ENCODE measurements at places on chromosomes 11 and 22.

DNA sequence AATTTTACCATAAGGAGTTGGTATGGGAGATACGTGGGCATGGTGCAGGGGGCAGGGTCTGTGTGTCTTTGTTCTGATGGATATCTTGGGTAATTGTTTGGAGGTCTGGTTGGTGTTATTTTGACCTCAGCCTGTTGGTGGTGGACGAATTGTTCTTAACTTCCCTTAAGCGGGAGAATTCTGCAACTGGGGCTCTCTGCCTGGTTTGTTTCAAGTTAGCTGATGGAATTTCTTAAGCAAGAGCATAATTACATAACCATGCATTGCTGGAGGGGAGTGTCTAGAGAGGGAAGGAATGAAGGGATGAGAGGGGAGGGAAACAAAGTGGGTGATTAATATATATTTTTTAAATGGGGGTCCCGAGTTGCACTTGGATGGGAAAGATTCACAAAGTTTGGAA lies 908.5 kb upstream of the RAG2 start:
- DNase-seq = peak; percentile 61

GRCh38 chr11:36014898-36015665 lies 71.2 kb downstream of the LDLRAD3 start:
- no peak for DNase-seq

DNA sequence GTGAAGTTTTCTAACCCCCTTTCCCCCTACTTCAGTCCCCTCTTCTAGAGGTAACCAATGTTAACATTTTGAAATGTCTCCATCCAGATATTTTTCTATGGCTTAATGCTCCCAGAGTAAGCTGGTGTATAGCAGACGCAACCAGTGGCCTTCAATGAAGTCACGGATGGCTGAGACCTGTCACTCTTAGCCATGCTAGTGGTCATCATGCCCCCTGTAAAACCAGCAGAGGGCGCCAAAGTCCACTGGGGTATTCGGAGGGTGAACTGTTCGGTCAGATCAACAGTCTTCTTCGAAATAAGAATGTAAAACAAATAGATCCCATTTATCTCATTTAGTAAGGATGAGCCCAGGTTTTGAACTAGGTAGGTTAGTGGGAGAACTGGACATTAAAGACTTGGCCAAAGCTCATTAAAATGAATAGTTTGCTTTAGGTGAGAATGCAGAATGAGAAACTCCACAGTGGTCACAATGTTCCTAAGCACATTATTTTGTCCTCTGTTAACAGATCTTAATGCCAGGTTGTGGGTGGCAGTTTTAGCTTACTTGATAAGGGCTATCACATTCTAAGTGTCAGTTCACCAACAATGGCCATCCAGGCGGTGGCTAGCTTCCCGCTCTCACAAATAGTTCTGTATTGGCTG lies 8.6 kb upstream of the MMP8 start:
- peak; percentile 62 for DNase-seq

DNA sequence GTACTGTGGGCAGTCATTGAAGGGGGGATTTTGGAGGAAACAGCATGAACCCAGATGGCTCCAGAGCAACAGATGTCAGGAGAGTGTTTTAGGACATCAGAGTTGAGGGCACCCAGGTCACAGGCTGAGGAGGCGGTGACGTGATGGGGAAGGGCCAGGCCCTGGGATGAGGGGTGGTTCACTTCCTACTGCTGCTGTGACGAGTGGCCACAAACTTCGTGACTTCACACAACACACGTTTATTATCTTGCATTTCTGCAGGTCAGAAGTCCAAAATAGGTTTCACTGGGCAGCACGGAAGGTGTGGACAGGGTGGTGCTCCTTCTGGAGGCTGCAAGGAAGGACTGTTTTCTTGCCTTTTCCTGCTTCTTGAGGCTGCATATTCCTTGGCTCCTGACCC lies 77.7 kb upstream of the RAB1B start:
- DNase-seq = no peak

DNA sequence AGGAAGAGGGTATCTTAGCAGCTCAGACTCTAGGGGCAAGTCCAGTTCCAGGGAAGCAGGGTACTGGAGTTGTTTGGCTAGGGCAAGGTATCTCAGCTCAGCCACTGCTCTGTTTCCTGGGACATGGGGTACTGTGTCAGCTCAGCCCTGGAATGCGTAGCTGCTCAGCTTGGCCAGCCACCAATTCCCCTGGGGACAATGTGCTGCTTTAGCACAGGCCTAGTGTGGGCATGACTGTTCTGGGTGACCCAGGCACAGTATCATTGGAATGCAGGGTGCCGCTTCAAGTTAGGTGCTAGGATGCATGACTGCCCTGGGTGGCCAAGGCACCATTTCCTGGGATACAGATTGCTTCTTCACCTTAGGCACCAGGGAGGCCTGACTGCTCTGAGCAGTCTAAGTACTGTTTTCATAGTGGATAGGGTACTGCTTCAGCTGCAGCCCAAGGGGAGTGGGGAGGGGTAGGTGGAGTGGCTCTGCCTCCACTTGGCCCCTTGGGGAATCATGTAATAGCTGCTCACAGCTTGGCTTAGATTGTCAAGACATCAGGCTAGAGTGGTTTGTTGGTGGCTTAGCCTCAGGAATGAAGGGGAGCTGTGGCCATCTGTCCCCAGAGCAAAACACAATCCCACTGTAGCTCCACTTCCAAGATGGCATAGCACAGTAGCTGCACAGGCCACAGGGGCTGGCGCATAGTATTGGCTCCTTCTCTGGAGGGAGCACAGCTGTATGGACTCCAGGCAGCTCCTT lies 36.0 kb downstream of the MADD start:
- DNase-seq = no peak

GRCh38 chr11:40139066-40139465 lies 1320.4 kb downstream of the LRRC4C start:
- DNase-seq = no peak

DNA sequence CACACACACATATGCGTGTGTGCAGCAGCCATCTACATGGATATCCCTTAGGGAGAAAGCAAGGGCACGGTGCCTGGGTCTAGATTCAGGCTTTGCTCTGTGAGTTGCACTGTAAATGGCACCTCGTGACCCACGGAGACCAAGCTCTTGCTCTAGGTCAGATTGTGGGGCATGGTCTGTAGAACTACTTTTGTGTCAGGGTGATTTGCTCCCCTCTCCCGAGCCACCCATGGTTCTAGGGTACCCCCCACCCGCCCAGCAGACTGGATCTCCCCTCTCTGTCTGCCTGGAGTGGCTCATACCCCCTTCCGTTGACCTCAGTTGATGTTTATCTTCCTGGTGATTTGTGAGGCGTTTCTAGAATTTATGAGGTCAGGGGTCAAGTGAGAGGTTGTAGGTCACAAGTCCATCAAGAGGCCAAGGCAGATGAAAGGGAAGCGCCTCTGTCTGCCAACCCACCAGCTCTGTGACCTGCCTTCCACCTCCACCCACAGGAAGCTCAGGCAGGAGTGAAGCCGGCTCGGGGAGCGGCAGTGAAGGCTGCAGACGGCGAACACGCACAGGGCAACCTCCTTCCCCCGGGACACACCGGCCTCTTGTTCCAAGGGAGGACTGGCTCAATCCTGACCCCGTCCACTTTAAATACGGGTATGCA lies 76.2 kb upstream of the TTLL12 start:
- no peak for DNase-seq

DNA sequence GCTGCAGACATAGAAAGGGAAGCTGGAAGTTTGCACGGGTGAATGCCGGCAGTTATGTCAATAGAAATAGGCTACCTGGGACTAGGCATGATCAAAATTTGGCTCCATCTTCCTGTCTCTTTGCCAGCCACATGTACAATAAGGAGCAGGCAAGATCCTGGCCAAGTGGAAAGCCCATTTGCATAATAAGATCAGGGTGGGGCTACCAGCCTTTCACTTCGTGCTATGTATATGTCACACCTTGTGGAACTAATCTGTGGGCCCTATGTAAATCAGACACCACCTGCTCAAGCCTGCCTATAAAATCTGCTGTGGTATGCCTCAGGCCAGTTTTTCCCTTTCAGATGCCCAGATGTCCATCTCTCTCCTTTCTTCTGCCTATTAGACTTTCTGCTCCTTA lies 79.3 kb upstream of the DRD2 start:
- DNase-seq = no peak

DNA sequence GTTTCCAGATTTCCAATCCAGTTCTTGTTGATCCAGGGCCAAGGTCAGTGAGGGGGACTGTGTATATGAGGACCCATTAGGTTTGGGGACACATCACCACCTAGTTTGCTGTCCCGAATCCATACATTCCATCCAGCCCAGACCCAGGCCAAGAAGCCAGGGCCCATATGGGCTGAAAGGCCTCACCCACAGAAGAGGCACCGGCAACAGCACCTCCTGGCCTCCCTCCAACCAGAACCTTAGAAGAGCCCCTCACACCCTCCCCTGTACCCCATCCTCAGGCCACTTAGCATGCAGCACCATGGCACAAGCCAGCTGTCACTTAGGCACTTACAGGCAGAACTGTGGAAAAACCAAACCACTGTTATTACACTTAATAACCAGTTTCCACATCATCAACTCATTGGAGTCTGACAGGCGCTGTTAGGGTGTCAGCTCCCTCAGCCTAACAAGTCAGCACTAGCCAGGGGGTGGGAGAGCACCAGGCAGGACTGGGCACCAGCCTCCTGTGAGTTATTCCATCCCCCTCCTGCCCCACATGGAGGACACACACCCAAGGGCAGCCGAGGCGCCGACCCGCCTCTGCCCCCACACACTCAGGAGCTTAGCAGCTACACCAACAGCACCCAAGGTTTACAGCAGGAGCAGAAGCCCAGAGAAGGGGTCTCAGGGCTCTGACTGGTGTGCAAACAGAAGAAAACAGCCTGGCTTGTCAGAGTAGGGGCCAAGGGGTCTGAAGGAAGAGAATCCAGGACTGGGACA lies 132.0 kb downstream of the BUD13 start:
- DNase-seq = no peak

Data from fibroblast of the aortic adventitia (primary cell).